ENCODE measurements at places on chromosomes 5 and 9.

GRCh38 chr5:106393276-106393675, 1277.5 kb downstream of the EFNA5 start:
- no peak for DNase-seq

DNA sequence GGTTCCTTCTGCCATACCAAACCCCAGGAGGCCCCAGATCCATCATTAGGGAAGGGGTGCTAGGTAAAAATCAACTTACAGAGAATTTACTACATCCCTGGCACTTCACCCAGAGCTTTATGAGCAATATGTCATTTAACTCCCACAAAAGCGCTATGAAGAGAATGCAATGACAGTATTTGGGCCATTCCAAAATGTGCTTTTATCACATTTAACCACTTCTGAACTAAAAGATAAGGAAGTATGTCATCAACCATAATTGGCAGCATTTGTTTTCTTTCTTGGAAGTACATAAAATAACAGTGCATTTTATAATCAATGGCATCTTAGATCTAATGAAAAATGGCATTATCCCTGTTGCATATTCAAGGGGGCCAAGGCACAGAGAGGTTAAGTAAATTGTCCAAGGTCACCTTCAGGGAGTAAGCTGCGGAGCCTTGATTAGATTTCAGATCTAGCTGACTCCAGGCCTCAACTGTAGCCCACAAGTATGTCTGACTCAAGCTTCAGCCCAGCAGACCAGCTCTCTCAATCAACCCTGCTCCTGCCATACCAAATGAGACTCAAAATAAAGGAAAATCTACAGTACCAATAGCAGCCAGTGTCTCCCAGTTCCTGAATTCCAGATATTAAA, 16.5 kb downstream of the SH3TC2 start:
- no peak for DNase-seq

DNA sequence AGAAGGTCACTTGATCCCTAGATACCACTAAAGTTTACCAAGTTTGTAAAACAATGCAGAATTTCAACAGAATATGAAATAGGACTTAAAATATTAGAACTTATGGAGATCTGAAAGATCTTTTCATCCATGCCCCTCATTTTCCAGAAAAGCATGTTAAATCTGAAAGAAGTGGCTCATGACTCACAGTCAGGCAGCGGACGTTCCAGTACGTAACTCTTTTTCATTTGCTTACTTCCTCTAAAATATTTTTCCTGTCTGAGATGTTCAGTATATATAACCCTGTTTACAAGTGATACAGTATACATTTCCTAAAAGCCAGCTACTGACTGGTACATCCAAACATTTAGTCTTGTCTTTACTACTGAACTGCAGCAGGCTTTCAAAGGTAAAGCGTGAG, 22.3 kb downstream of the FBXW2 start:
- DNase-seq, result no peak

DNA sequence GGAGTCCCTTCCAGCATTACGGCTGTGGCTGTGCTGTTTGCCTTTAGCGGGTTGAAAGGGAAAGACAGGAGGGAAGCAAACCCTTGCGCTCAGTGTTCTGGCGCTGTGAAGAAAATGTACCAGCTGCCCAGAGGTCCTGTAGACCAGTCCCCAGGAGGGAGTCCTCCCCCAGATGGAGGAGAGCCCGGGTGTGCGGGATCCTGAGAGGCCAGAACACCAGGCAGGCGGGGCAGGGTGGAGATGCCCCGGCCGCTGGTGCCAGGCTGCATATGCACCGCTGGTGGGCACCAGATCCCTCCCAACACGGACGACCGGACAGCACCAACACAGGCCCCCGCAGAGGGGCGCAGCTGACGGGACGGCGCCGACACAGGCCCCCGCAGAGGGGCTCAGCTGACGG, 37.2 kb upstream of the SLC9A3 start:
- DNase-seq, result peak; percentile 37

DNA sequence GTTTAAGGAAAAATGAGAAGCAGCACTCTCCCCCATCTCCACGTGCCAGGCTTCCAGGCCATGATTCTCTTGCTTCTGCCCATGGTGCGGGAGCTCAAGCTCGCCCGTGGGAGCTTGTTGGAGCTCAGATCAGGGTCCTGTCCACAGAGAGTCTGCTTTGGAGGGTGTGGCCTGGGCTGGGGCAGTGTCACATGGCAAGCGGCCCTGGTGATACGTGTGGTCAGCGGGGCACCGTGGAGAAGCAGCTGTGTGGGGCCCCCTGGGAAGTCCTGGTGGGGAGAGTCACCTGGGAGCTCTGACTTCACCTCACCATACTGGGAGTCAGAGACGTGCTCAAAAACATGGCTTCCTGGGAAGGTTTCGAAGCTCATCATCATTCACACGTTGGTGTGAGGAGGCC, 275.3 kb downstream of the GADD45G start:
- DNase-seq, result no peak

GRCh38 chr5:39131210-39132127, 57.3 kb upstream of the RICTOR start:
- no peak for DNase-seq

DNA sequence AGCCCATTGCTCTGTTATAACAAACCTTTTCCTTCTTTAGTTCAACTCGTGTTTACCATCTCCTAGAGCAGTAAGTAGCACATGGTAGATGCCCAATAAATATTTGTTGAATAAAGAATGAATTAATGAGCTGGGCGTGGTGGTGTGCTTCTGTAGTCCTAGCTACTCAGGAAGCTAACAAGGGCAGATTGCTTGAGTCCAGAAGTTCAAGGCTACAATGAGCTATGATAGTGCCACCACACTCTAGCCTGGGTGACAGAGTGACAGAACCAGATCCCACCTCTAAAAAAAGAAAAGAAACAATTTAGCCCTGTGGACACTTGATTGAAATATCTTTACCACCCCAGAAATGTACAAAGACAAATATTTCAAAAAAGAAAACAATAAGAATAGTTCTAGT, 14.6 kb upstream of the PAM start:
- DNase-seq, result no peak

DNA sequence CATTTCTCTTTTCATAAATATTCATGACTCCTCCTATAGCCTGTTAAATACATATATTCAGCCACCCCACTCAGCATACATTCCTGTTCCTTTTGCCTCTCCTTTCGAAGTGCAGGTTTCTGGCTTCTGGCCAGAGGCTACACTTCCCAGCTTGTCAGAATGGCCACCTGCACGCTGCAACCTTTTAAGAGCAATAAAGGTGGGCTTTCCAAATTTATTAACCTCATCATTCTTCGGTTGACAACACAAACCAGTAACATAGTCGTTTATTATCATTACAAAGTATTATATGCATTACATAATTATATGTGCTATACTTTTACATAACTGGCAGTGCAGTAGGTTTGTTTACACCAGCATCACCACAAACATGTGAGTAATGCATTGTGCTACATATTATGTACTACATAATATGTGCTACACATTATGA, 16.5 kb upstream of the TMEM171 start:
- DNase-seq, result no peak

GRCh38 chr5:62488531-62488930, 76.0 kb downstream of the IPO11 start:
- no peak for DNase-seq

- DNase-seq, result peak; percentile 30
Observed at GRCh38 chr9:137985637-137986071, 108.1 kb downstream of the CACNA1B start.

GRCh38 chr9:36005891-36006290, 30.8 kb upstream of the RECK start:
- no peak for DNase-seq

DNA sequence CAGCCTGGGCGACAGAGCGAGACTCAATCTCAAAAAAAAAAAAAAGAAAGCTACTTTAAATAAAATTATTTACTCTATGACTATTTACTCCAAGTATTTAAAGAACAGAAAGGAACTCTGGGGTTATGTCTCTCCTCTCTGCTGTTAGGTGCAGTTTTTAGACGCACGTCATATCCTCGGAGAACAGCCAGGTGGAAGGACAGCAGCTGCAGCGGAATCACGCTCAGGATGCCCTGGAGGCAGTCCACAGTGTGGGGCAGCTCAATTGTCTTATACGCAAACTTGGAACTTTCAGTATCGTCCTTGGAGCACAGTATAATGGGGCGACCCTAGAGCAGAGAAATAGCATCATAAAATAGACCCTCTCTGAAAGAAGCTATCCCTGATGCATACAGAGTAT, 10.4 kb upstream of the MAPK9 start:
- DNase-seq, result no peak

- DNase-seq, result no peak
Observed at GRCh38 chr9:91805031-91805430, 145.0 kb downstream of the ROR2 start.

DNA sequence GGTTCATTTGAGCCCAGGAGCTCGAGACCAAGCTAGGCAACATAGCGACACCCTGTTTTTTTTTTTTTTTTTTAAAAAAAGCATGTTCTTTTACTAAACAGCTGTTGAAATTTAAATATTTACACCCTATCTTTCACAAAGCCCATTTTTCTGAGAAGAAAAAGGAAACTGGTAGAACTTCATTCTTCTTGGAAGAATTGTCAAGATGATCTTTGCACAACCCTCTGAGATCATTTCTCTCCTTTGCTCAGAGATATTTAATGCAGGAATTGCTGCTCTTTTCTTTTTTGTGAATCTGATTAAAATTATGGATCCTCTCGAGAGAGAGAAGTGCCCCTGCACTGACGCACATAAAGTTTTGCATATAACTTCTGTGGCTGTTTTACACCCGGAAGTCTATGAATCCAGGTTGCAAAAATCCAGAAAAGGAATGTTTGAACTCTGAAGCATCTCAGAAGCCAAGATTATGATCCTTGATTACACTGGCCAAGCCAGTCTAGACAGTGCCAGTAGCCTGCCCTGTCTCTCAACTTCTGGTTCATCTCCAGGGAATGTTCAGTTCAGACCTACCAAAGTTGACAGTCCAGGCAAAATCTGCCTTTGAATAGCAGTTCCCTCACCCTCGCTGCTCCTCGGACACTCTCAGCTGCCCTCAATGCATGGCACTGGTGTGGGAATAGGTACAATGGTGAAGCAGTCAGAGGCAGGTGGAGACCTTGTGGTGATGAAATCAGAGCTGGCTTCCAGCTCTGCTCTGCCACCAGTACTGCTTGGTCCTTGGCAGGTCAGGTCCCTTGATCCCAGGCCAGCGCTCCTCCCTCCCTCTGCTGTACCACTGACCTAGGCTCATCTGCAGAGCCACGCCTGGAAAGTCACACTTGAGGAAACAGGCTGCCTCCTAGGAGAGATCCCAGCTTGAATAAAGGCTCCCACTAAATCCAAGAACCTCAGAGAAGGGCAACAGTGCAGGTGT, 13.3 kb upstream of the SLC31A2 start:
- no peak for DNase-seq

GRCh38 chr9:80836013-80836412, 853.3 kb downstream of the TLE1 start:
- no peak for DNase-seq

- DNase-seq, result no peak
Observed at GRCh38 chr5:137268646-137269045, 230.5 kb downstream of the SPOCK1 start.

DNA sequence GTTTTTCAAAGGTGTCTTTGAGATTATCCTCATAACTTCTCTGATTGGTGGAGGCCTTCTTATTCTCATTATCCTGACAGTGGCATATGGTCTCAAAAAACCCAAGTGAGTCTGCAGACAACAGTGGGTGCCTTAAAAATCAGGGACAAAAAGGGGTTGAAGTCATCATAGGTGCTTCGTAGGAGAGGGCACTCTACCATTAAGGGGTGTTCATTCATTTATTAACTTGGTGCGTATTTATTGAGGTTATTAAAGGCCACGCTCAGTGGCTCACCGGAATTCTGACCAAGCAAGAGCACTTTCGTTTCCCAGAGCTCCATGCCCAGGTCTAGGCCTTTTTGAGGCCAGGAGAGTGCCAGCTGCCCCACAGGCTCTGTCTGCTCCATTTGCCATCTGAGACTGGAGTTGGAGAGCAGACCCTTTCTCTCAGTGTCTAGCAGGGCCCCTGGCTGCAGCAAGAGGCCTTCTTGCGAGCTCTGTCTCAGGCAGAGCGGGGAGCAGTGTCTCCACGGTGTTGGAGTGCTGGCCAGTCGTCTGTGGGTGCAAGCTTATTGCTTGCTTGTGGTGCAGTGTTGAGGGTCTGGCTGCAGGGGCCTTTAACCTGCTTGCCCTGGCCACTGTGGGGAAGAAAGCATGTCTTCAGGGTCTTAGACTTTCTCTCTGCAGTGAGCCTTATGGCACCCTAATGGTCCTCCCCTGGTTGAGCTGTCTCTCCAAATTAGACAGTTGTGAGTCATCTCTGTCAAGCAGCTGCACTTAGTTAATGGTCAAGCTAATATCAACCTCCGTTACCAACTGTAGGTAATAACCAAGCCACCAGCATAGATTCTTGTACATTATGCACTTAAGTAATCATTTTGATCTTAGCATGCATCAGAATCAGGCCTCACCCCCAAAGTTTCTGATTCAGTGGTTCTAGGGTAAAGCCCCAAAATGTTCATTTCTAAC, 62.6 kb downstream of the IL31RA start:
- no peak for DNase-seq

- DNase-seq, result no peak
Observed at GRCh38 chr5:31585166-31585894, 53.2 kb downstream of the C5orf22 start.

DNA sequence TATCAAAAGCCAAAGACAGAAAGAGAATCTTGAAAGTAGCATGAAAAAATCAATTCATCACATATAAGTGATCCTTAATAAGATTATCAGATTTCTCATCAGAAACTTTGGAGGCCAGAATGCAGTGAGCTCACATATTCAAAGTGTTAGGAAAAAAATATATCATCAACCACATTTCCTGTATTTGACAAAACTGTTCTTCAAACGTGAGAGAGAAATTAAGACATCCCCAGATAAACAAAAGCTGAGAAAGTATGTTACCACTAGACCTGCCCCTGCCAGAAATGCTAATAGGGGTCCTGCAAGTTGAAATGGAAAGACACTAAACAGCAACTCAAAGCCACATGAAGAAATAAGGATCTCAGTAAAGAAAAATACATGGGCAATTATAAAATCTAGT, 29.9 kb downstream of the HACD4 start:
- no peak for DNase-seq

DNA sequence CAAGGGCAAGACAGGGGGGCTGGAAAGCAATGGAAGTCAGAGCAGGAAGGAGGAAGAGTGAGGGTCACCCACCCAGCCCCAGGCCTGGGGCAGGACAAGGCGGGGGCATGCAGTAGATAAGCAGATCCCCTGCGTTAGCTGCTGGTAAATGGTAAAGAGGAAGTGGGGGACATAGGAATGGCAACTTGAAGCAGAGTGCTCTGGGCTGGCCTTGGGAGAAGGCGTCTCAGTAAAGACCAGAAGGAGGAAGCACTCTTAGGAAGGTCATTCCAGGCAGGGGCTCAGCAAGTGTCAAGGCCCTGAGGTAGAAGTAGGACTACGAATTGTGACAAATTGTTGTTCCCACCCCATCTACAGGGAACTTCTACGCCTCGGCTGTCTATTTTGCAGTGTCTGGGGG, 15.1 kb downstream of the TCOF1 start:
- DNase-seq, result no peak

DNA sequence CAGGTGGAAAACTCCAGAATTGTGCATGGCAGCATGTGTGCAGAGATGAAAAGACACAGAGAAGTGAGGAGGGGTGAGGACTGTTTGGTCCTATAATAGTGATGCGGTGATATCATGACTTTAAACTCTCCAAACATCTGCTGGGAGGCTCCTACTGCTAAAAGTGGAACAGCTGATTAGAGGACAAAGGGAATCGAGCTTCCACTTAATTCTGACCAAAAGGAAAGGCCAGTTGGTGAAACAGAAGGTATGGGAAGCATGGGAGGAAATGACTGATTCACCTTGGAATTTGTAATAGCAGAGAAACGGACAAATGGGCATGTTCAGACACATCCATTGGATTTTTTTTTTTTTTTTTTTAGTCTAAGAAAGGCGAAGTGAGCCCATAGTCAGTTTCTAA, 67.5 kb upstream of the MAMDC2 start:
- DNase-seq, result no peak

Measured in right forelimb (tissue), 1 donor.